ENCODE measurements at places on chromosomes 3 and 15.

DNA sequence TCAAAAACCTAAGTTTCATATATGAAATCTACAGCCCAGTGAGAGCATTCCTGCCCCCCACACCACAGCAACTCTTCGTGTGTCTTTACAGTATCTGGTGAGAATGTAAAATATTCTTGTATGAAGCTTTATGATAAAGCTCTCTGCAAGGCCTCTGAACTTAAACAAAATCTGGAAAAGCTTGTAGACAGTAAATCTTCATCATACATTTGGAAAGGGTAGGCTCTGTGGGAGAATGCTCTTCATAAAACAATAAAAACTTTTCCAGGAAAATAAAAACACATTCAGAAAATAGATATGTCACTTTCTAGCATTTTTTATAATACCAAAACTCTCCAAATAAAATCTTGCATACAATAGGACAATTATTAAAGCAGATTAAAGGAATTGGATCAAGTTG, 1009.5 kb downstream of the NAALADL2 start:
- DNase-seq = no peak

GRCh38 chr15:31353931-31354330, 27.3 kb downstream of the KLF13 start:
- no peak for DNase-seq

GRCh38 chr3:27628026-27628750, 93.9 kb downstream of the EOMES start:
- no peak for DNase-seq

GRCh38 chr15:63389902-63390670, 8.4 kb upstream of the CA12 start:
- no peak for DNase-seq

- no peak for DNase-seq
Observed at GRCh38 chr3:129416415-129416814, 12.0 kb downstream of the EFCAB12 start.

- no peak for DNase-seq
Observed at GRCh38 chr3:101458387-101458786, 54.6 kb downstream of the SENP7 start.

DNA sequence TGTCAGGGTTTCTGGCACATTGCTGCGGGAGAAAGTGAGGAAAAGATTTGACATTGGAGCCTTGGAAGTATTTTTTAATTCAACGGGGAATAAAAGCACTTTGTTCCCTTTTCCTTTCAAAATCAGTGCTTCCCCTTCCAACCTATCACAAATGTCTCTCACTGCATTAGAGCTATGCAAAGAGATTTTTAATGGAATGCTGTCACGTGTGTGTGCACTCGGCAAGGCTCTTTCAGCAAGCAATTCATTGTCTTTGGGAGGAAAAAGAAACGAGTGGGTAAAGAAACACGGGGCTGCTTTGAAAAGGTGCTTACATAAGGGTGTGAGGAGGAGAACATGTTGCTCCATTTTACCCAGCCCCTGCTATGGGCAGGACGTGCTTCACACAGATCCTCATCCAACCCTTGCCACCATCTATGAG, 490.4 kb upstream of the PROK2 start:
- DNase-seq = no peak

- no peak for DNase-seq
Observed at GRCh38 chr3:11245276-11245675, 26.9 kb upstream of the ATG7 start.

DNA sequence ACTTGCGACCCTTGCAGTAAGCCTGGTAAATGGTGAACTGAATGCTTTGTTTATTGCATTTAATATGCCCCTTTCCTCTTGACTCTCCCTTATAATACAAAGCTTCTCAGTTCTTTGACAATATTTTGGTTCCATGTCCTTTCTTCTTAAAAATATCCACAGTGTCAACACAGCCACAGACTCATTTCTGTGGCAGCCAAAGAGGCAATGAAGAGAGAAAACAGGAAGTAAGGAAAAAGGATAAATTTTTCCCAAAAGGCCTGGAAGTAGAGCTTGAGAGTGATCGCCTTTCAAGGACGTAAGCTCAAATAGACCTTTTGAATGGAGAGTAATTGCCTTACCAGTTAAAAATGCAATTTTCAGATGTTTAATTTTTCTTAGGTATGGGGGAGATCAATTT, 59.4 kb downstream of the PEX5L start:
- no peak for DNase-seq

GRCh38 chr3:117880638-117881037, 1154.0 kb downstream of the IGSF11 start:
- DNase-seq = no peak

- no peak for DNase-seq
Observed at GRCh38 chr15:80752204-80752603, 27.0 kb upstream of the CEMIP start.

GRCh38 chr3:55060896-55061719, 133.2 kb upstream of the LRTM1 start:
- no peak for DNase-seq

Measured in activated CD4-positive, CD25-positive, alpha-beta regulatory T cell (primary cell).